ENCODE measurements at places on chromosomes 4 and X.

GRCh38 chr4:48122756-48123155 lies 11.3 kb downstream of the TXK start:
- no peak for DNase-seq

GRCh38 chr4:3516061-3516835 lies 16.0 kb downstream of the LRPAP1 start:
- DNase-seq, result no peak

GRCh38 chrX:29792335-29792734 lies 423.0 kb upstream of the MAGEB2 start:
- no peak for DNase-seq

GRCh38 chrX:129360175-129360574 lies 163.1 kb downstream of the SMARCA1 start:
- peak; percentile 60 for DNase-seq

- DNase-seq, result no peak
Measured at GRCh38 chrX:147917700-147918695, 6.3 kb downstream of the FMR1 start.

All from DMS153 (cell line).